ENCODE measurements at places on chromosomes 6 and 20.

GRCh38 chr6:22145823-22146677, 150.8 kb downstream of the PRL start:
- no peak for DNase-seq

DNA sequence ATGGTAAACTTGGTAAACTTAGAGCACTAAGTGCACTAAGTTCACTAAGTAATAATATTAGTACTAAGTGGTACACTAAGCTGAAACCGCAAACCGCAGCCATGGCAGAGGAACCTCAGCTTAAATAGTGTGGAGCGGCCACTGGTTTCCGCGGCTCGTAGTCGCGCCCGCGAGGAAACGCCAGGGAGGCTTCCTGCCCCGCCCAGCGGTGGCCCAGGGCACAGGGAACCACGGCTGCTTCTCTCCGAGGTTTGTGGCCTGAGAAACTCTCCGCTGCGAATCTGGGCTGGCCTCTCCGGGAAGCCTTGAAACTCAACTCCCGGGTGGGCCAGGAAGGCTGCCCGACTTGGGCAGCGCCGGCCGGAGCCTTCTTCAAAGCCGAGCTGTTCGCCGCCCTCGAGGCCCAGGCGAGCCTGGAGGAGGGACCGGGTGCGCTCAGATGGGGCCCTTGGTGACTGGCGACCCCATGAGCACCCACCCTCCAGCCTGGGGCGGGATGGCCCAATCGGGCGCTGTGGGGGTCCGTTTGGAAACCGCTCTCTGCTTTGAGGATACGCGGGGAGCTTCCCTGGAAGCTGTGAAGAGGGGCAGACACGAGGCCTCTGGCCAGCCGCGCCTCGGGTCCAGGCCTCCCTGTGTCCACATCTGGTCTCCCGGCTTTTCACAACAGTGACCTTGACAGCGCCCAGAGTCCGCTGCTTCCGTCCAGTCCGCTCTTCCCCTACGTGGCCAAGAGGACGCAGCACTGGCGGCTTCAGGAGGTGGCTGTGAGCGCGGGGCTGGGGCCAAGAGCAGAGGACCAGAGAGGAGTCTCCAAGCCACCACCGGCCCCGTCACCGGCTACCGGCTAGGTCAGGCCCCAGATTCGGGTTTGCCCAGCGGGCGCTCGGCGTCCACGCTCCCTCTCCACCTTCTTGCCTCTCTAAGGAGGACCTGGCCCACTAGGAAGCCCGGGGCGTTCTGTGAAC, 25.4 kb upstream of the HLA-E start:
- DNase-seq = no peak

- no peak for DNase-seq
Observed at GRCh38 chr6:132651062-132651461, 7.9 kb downstream of the TAAR1 start.

DNA sequence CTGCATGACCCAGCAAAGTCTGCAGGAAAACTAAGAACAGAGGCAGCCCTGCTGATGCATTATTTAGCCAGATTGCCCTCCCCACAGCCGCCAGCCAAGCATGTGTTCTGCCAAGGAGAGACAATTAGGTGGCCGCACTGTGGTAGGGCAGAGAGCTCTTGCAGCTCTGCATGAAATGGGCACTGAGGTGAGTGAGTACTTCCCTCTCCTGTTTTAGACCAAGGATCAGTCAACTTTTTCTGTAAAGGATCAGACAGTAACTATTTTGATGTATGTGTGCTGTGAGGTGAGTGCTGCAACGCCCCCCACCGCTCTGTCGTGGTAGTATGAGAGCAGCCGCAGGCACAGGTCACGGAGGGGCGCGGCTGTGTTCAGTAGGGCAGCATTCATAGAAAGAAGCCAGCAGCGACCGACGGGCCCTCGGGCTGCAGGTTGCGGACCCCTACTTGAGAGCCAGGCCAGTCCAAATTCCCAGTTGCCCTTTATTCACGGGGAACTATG, 23.8 kb upstream of the FAM50B start:
- peak; percentile 69 for DNase-seq

- DNase-seq = no peak
Observed at GRCh38 chr6:43203029-43203717, 21.2 kb downstream of the CUL9 start.

DNA sequence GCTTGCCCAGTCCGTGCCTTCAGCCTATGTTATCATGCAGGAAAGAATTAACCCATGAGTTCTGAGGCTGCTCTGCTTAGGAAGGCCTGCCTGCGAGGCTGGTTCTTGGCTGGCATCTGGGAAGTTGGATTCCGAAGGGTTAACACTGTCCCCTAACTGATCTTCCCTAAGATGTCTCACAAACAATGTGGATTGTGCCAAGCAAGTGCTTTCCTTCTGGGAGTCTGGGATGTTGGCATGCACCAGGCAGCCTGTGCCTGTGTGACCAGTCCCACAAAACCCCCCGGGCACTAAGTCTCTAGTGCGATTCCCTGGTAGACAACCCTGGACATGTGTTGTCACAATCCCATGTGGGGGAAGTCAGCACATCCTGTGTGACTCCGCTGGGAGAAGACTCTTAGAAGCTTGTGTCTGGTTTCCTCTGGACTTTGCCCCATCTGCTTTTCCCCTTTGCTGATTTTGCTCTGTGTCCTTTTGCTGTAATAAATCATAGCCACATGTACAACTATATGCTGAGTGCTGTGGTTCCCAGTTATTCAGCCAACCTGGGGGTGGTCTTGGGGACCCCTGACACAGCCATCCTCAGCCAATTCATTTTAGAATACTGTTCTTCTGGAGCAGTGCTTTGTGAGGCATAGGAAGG, 83.8 kb downstream of the SLC22A23 start:
- DNase-seq = no peak

- DNase-seq = no peak
Observed at GRCh38 chr6:166253281-166253681, 54.9 kb downstream of the PRR18 start.

DNA sequence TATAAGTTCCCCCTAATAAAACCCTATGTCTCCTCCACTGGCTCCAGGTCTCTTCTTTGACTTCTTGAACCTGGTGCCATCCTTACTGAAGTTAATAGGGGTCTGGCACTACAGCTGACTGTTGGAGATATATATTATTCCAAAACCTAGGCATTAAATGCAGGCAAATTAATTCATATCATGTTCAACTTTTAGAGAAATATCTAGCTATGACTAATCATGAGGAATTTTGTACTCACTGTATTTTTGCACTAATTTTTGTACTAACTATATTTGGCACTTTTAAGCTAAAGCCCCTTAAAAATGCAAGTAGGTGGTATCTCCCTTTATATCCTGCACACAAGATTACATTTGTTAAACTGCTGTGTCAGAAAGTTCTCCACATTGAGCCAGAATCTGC, 10.9 kb downstream of the DPPA5 start:
- no peak for DNase-seq

GRCh38 chr6:79238919-79239318, 4.4 kb upstream of the HMGN3 start:
- DNase-seq = no peak

DNA sequence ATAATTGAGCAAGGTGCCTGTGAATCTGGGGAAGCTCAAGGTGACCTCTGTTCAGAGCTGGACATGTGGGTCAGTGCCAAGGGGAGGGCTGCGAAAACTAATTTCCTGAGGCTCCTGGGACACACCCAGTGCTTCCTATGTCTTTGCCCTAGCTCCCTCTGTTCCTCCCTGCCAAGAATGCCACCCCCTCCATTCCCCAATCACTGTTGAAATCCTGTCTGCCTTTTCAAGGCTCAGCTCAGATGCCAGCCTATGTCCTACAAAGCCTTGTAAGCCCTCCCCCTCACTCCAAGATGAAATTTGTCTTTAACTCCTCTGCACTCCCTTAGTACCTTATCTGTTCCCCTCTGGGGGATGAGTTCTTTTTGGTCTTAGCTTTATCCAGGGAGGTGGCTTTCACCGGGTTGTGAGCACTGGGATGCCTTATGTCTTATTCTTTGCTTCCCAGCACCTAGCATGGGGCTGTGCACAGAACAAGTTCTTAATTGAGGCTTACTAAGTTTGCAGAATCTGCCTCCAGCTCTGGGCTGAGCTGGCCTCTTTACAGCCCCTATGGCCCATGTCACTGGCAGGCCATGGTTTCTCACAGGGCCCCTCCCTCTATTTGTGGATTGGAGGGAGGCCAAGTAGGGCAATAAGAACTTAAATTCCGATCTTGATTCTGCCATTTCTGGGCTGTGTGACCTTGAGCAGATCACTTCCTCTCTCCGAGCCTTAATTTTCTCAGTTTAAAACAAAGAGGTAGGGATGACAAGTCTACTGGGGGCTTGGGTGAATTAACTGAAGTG, 51.5 kb upstream of the EPB41L1 start:
- DNase-seq = no peak

DNA sequence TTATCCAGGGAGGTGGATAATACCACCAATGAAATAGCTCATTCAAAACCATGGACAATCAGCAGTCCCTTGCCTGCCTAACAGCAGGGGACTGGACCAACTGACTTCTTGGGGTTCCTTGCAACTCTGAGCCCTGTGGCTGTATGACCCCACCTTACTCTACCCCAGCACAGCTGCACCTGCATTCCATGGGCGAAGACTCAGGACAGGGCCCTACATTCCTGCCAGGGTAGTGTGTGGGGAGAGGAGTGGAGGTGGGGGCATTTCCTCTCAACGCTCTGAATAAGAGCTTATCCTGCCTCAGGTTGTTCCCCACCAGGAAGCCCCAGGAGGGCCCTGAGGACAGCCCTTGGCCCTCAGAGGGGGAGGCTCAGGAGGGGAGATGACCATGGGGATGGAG, 30.8 kb upstream of the HMGA1 start:
- no peak for DNase-seq

GRCh38 chr6:124053315-124053714, 249.7 kb downstream of the NKAIN2 start:
- no peak for DNase-seq

Data from tibial nerve (tissue), 4 donors.